ENCODE measurements at places on chromosomes 2 and 18.

DNA sequence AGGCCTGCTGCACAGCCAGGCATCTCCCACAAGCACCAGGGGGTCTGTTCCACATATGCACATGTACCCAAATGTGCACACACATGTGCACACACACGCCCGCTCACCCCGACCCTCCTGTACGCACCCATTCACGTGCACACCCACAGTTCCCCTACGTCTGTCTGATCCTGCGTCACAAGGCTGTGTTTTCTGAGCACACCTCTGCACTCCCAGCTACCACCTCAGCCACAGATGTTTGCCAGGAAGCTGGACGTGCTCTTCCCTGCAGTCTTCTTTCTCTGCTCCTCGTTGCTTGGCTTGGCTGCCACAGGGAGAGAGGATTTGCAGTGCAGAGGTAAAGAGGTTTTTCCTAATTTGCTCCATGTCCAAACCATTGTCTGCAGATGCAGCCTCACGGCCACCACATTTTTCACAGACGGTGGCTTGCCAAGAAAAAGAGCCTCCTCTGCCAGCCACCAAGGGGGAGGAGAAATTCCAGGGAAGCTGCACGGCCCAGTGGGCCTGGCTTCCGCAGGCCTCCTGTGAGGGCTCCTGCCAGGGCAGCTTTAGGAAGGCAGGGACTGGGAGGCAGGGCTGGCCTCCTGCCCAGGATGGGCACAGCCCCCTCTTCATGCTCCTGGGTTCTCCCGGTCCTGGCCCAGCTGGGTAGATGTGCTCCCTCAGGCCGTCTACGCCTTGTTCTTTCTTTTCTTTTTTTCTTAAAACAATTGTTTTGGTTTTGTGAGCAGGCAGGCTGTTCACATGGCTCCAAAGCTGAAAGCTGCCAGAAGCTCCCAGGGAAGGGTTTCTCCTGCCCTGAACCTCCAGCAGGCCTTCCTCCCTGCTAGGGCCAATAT is 29.3 kb upstream of the HS6ST1 start:
- DNase-seq = no peak

DNA sequence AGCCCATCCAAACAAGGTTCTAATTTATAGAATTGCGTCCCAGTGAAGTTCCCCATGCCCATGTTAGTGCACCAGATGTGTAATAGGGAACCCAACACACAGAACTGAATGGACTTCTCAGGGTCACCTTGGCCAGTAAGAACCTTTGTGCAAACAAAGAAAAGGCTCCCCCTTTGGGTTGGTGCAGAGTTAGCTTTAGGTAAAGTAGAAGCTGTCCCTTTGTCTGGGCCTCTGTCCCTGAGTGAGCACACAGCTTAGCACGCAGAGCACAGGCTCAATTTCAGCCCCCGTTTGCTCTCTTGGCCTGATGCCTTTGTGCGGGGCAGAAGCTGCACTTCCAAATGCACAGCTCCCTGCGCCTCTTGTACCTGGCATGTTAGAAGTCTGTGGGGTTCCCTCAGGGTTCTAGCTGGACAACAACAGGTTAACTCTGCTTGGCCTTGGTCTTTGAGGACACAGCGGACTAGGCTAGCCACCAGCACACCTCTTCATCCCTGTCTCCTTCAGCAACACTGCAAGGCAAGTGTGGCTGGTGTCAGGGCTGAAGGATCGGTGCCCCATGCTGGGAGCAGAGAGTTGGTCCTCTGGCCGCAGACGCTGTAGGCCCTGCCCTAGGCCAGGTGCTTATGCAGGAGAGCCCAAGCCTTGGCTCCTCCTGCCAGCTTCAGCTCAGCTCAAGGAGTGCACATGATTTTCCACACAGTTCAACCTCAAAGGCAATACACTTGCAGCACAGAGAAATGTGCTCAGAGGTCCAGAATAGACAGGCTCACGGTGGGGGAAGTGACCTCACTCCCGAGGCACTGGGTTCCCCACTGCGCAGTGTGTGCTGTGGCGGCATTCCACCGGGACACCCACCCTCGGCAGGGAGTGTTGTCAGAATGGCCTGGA is 73.3 kb upstream of the FOSL2 start:
- no peak for DNase-seq

DNA sequence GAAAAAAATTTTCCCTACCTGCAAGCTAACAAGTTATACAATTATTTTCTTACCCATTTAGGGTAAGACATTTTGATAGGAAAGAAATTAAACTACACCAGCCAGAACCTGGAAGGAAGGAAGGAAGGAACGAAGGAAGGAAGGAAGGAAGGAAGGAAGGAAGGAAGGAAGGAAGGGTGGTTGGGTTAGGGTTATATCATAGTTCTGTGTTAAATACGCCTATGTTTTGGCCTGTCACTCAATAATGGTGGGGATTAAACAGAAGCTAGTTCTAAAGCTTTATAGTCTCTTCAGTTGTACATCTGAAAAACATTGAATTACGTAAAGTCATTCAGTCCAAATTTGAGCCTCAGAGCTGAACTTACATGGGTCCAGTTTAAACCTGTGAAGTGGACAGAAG is 74.9 kb upstream of the DNMT3A start:
- no peak for DNase-seq

DNA sequence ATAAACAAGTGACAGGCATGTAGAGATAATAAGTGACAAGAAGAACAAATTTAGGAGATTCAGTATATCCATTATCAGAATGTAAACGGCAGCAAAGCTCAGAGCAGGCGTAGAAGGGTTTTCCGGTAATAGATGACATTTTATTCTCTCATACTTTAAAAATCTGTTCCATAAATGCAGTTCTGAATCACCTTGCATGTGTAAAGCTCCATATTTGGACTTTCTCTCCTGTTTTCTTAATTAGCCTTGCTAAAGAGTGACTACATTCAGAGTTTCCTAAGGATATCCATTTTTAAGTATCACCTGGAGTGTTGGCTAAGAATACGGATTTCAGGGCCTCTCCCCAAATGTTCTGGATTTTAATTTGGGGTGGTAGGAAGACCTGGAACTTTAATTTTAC is 122.0 kb downstream of the SPP2 start:
- DNase-seq = no peak

GRCh38 chr2:84716564-84716963 is 164.3 kb downstream of the TRABD2A start:
- no peak for DNase-seq

DNA sequence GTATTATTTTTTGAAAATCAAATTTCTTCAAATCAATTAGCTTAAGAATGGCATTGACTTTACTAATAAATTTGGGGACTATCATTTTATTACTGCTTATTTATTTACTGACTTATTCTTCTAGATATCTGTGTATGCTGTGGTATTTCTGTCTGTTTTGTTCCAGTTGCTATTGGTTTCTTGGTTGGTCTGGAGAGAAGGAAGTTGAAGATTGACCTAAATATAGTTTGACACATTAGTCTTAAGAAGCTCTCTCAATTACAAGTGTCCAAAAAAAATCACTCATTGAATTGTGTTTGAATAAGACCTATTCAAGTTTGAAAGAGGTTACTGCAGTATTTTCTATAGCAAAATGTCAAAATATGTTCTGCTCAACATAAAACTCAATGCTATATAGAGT is 153.3 kb upstream of the KYNU start:
- DNase-seq = no peak

- DNase-seq = no peak
These were observed 46.2 kb upstream of the CCDC141 start for GRCh38 chr2:179096090-179096489.

GRCh38 chr2:8677646-8678592 is 3.9 kb upstream of the ID2 start:
- DNase-seq = peak; percentile 19

GRCh38 chr2:46800218-46800617 is 115.4 kb downstream of the MCFD2 start:
- no peak for DNase-seq

- DNase-seq = no peak
These were observed 258.4 kb downstream of the CD226 start for GRCh38 chr18:69689121-69689759.

DNA sequence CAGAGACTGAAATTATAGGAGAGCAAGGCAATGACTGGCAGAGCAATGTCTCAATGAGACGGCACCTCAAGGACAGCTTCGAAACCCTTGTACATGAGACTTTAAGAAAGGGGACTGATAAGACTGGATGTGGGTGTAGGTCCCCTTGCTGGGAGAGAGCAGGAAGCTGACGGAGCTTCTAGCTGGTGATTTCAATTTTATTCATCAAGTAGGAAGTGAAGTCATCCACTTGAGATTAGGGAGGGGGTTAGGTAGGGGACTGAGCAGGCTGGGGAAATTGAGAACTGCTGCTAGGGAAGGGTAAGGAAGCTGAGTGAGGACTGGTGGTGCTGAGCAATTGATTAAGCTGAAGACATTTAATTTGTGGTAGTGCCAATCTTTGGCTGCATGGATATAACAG is 99.5 kb upstream of the ITGB6 start:
- DNase-seq = no peak

- no peak for DNase-seq
These were observed 20.6 kb upstream of the ZNF804A start for GRCh38 chr2:184577743-184578142.

DNA sequence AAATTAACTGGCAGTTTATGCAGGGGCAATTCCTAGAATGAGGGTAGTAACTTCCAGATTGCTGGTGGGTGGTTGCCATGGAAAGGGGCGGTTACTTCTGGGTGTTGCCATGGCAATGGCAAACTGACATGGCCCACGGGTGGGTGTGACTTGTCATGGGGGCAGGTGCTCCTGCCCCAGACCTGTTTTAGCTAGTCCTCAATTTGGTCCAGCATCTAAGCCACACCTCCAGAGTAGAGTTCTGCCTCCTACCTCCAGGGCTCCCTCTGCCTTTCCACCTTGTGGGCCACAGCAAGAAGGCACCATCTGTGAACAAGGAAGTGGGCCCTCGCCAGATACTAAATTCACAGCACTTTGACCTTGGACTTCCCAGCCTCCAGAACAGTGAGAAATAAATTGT is 148.7 kb downstream of the TFCP2L1 start:
- DNase-seq = no peak

GRCh38 chr2:15984368-15985255 is 44.3 kb downstream of the MYCN start:
- no peak for DNase-seq

DNA sequence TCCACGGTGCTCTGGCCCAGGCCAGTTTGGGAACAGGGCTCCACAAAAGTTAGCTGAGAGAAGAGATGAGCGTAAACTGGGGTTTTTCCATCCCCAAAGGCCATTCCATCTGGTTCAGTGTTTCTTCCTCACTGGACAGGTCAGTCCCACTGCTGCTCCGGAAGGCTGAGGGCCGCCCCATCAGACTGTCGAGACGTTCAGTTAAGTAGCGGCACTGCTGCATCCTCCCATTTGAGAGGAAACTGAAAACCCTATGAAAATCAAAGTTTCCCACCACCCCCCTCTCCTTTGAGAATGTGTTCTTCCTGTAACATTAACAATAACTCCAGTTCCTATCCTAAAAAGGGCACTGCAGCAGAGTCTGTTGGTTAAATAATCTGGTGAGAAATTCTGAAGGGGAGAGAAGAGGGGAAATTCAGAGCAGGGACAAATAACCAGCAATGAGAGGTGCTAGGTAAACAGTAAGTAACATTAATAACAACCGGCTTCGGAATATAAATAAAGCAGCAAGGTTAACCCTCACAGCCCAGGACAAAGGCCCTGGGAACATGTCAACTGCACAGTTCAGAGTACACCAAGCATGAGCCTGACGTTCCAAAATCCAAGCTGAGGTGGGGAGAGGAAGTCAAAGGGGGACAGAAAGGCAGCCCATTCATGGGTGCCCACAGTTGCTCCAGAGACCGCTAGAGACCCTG is 55.4 kb downstream of the UXS1 start:
- DNase-seq = no peak

DNA sequence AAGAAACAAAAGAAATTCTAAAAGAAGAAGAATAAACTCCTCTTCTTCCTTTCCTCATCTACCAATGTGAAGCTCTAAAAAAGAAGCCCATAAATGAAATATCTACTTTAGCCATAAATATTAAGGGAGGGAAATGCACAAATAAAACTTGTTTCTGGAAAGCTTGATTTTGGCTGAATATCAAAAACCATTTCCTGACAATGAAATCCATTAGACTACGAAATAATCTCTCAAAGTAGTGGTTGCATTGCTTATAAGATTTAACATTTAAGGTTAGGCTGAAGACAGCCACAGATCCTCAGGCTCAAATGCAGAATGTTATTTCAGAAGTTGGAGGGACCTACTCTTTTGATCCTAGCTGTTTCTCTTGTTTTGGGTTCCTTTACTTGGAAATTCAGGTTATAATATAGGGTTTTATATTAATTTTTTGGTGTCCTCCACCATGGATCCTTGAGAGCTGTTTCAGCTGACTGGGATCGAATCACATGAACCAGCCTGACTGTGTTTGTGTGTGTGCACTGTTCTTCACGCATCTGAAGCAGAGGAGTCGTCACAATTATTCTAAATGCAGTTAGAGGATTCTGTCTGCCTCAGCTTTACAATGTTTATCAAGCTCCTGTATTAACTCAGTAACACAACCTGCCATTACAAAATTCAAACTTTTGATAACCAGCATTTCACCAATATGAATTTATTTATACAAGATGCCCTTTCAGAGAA is 474.8 kb downstream of the ARHGAP15 start:
- DNase-seq = no peak

DNA sequence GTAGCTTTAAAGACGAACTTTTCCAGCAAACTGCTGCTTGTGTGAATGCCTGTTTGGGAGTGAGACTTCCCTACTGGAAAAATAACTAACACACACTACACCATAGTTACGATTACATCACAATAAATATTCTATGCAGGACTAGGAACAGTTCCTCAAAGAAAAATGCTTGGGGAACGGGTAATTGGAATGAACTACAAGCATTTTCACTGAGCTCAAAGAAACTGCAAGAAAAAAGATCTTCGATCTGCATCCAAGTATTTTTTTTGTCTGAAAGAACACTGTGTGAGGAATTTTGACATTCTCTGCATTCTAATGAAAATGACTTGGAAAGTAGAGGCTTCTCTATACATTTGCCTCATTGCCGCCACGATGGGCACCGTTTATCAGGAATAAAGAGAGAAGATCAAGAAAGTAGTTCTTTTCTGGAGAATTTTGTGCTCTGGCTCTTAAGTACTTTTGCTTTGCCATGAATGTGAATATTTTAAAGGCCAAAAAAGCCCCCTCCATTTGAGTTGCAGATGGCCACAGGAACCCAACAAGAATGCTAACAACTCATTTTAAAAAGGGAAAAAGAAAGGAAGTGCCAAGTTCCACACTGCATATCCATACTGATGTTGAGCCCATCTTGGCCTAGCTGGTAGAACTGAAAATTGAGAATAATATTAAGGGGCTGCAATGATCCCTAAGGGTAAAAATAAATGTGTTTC is 13.6 kb downstream of the LYPD1 start:
- DNase-seq = no peak

DNA sequence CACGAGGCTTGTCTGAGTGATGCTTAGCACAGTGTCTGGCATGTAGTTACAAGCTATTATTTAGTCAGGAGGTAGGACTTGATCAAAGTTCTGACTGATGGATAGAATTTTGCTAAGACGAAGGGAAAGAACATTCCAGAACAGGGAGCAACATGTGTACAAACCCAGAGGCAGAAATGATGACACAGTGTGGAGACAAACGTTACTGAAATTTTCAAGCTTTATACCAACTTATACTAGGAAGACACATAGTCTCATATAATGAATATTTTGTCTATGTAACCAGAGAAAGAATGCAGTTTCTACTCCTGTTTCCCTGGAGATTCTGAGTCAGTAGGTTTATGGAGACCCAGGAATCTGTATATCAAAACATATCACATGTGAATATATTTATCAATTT is 123.4 kb downstream of the FAM124B start:
- no peak for DNase-seq
